ENCODE measurements at places on chromosomes 6 and 20. TPM values are rescaled to one million over a fixed set of nuclear protein-coding genes. Genes with fewer than 3 reads are reported as not detected.

The SAMD10 gene
- 3.8 TPM for total RNA-seq

- peaks cover 20% of the 10 kb centered on the region for H3K4me1 ChIP-seq
- peaks cover 12% of the 10 kb centered on the region for H3K27me3 ChIP-seq
- no peak overlapping the region for H3K27ac ChIP-seq
- peak; percentile 54 for DNase-seq
- H3K4me3 ChIP-seq = peak overlapping the region; percentile 44
Observed at GRCh38 chr6:37784585-37784967, 35.0 kb upstream of the ZFAND3 start.

GRCh38 chr6:15073344-15073789 is 172.5 kb upstream of the JARID2 start:
- peaks cover 4% of the 10 kb centered on the region for H3K4me1 ChIP-seq
- no peak overlapping the region for H3K4me3 ChIP-seq
- no peak for DNase-seq
- no peak overlapping the region for H3K27ac ChIP-seq

The ID1 gene
- total RNA-seq = 120 TPM

- no peaks in the 10 kb centered on the region for H3K36me3 ChIP-seq
- no peaks in the 10 kb centered on the region for H3K4me1 ChIP-seq
- no peaks in the 10 kb centered on the region for H3K27me3 ChIP-seq
- no peak overlapping the region for H3K27ac ChIP-seq
Observed at GRCh38 chr6:150299873-150300485, 68.8 kb upstream of the IYD start.

DNA sequence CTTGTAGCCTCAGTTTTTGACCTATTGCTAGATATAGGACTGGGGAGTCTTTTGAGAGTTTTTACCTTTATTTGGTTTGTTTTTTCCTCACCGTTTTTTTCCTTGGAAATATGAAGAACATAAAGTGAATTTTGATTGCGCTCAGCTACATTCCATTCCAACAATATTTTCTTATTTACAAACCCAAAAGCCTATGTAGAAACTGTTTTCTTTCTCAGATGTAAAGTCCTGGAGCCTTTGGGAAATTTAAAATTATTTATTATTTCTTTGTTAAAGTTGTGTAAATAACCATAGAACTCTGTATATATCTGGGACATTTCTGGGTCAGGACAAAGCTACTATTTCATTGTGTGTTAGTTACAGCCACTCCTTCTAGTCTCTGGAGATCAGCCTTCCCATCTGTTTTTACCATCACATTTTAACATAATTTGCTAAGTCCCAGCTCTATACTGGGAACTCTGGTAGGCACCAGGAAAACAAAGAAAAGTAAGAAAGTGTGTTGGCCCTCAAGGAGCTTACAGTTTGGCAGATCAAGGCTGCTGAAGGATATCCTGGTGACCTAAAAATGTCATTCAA is 68.8 kb downstream of the JAG1 start:
- no peaks in the 10 kb centered on the region for H3K36me3 ChIP-seq
- no peak overlapping the region for H3K4me3 ChIP-seq
- H3K4me1 ChIP-seq = peaks cover 1% of the 10 kb centered on the region
- no peak overlapping the region for H3K27ac ChIP-seq

DNA sequence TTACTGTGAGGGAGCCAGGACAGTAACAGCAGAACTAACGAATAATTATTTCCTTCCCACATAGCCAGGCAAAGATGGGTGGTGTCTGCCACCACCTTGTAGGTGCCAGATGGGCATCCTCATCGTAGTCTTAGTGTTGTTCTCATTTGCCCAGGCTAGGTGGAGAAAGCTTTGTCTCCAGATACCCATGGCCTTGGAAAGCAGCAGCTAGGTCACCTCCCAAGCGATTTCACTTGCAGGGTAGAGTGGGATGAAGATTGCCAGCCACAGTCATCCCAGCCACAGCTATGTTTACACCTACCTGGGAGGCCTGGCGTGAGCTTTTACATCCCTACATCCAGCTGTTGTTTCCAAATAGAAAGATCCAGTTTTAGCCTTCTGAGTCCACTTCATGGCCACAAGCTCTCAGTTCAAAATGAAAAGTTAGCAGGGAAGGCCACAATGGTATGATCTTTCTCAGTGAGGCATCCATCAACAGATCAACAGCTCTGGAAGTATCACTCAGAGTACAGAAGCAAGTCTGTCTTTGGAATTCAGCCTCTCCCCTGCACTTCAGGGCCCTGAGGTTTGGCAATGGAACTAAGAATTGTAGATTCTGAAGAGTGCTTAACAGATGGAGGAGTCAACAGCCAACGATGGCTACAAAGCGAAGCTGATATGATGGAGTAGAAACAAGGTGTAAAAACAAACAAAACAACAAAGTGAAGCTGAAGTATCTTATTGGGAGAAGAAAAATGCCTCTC is 11.0 kb upstream of the SNRPC start:
- no peaks in the 10 kb centered on the region for H3K4me1 ChIP-seq
- no peaks in the 10 kb centered on the region for H3K27me3 ChIP-seq
- H3K36me3 ChIP-seq = no peaks in the 10 kb centered on the region
- H3K4me3 ChIP-seq = no peak overlapping the region

GRCh38 chr6:50128420-50129005 is 78.8 kb upstream of the DEFB112 start:
- H3K27ac ChIP-seq = no peak overlapping the region
- DNase-seq = no peak
- H3K4me1 ChIP-seq = no peaks in the 10 kb centered on the region
- H3K36me3 ChIP-seq = no peaks in the 10 kb centered on the region
- H3K27me3 ChIP-seq = no peaks in the 10 kb centered on the region

DNA sequence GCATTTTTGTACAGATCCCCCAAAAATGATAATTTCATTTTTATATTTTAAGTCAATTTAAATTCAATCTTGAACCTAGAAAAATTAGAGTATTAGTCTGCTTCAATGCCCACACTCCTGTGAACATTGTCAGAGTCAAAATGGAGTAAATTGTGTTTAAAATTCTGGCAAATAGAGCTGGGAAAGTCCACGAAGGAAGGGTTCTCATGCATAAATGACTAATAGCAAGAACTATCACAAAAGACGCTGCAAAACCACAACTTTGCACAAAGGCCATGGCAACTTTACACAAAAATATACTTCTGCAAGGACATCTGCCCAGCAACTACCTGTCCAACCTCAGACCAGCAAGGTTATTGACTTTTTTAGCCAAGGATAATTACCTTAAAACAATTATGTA is 203.2 kb upstream of the SMLR1 start:
- no peak for DNase-seq
- H3K4me1 ChIP-seq = no peaks in the 10 kb centered on the region
- no peak overlapping the region for H3K27ac ChIP-seq
- H3K4me3 ChIP-seq = no peak overlapping the region
- H3K27me3 ChIP-seq = no peaks in the 10 kb centered on the region

DNA sequence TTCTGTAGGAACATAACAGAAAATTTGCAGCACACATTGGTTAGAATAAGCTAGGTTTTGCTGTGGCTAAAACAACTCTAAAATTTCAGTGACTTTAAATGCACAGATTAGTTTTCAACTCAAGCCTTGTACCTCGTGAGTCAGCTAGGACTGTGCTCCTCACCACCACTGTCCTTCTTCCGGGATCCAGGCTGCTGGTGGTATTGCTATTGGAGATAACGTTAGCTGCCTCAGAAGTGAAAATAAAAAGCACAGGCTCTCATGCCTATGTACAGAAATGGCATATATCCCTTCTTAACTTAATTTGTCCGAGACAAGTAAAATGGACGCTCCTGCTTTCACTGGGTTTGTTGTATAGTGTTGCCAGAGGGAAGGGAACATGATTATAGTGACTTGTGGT is 931.1 kb upstream of the EYS start:
- no peak overlapping the region for H3K27ac ChIP-seq
- H3K27me3 ChIP-seq = no peaks in the 10 kb centered on the region
- no peak overlapping the region for H3K4me3 ChIP-seq

- no peak for DNase-seq
- H3K27ac ChIP-seq = no peak overlapping the region
Observed at GRCh38 chr6:139355172-139355571, 19.3 kb downstream of the CITED2 start.

The PLCG1 gene
- 154 TPM for total RNA-seq

The IP6K3 gene
- total RNA-seq = 0.22 TPM

- no peaks in the 10 kb centered on the region for H3K36me3 ChIP-seq
- no peak overlapping the region for H3K4me3 ChIP-seq
- no peaks in the 10 kb centered on the region for H3K27me3 ChIP-seq
- DNase-seq = no peak
Observed at GRCh38 chr20:59731376-59731775, 127.0 kb downstream of the PHACTR3 start.

DNA sequence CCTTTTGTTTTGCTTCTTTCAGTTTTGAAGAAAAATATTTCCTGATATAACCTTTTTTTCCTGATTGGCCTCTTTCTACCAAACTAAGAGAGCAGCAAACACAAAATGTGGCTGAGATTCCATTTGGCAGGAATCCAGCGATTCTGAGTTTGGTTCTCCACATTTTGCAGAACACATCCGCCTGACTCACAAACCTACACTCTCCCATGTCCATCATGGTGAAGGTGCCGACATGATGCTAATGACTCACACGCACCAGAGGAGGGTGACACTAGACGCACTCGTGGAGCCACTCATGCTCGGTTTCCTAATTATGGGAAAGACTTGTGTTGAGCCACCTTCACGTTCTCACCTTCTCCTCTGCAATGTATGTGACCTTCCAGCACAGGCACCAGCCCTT is 45.9 kb upstream of the DUSP22 start:
- no peak overlapping the region for H3K27ac ChIP-seq
- H3K4me1 ChIP-seq = no peaks in the 10 kb centered on the region
- DNase-seq = no peak

- H3K36me3 ChIP-seq = no peaks in the 10 kb centered on the region
- H3K27ac ChIP-seq = no peak overlapping the region
- DNase-seq = no peak
- H3K4me3 ChIP-seq = no peak overlapping the region
- H3K27me3 ChIP-seq = no peaks in the 10 kb centered on the region
Observed at GRCh38 chr20:52601295-52601971, 370.7 kb upstream of the TSHZ2 start.

DNA sequence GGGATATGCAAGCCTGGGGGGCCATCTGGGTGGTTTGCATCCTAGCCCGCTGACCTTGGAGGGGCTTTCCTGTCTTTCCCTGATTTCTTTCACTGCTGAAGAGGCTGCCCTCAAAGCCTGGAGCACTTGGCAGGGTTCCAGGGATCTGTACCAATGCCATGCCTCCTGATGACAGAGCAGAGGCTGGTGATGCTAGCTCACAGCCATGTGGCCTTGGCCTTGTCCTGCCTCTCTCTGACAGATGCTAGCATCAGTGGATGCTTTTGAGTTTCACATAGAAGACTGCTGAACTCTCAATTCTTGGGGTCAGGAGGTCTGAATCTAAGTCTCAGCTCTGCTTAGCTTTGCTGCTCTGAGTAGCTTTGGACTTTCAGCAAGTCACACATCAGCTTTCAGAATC is 21.9 kb upstream of the RREB1 start:
- no peak overlapping the region for H3K4me3 ChIP-seq
- H3K4me1 ChIP-seq = peaks cover 6% of the 10 kb centered on the region
- no peaks in the 10 kb centered on the region for H3K36me3 ChIP-seq

DNA sequence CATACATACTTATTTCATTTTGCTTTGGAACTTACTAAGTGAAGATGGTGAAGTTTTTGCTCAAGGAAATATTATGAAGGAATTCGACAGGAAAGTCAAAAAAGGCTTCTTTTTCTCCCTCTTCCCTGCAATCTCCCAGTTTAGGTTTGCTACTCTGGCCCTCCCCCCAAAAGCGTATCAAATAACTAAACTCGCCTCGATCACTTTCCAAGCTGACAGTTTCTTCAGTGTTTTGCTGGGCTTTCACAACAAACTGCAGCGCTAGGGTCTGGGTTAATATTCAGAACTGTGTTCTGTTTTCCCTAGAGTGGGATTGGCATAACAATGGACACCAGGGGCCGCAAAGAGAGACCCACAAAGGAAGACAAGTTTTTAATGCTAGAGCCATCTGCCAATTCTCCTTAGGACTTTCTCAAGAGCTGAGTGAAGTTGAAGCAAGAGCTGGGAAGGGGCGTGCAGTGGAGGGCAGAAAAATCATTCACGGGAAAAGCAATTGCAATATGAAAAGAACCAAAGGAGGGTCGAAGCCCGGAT is 57.8 kb downstream of the ATP9A start:
- H3K27me3 ChIP-seq = no peaks in the 10 kb centered on the region
- no peaks in the 10 kb centered on the region for H3K36me3 ChIP-seq
- H3K4me3 ChIP-seq = peak overlapping the region; percentile 45
- peaks cover 8% of the 10 kb centered on the region for H3K4me1 ChIP-seq

DNA sequence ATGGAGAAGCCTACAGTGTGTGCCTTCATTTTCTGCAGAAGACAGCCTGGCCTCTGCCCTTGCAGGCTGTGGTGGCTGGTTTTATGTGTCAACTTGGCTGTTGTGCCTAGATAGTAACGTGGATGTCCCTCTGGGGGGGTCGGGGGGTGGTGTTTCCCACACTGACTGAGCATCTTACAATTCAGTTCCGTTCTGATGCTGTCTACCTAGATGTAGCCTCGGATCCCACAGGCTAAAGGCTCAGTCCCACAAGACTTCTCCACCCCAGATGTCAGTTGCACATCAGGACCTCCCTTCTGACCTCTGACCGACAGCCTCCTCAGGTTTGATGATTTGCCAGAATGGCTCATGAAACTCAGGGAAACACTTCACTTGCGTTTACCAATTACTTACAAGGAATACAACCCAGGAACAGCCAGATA is 4.4 kb downstream of the PYGB start:
- no peak for DNase-seq
- no peaks in the 10 kb centered on the region for H3K36me3 ChIP-seq
- no peak overlapping the region for H3K27ac ChIP-seq
- no peak overlapping the region for H3K4me3 ChIP-seq

- H3K27me3 ChIP-seq = no peaks in the 10 kb centered on the region
- H3K4me3 ChIP-seq = no peak overlapping the region
Observed at GRCh38 chr20:1979106-1979778, 14.6 kb downstream of the PDYN start.

The OPN5 gene
- total RNA-seq = not detected

The RSPH4A gene
- 0.52 TPM for total RNA-seq

- peaks cover 9% of the 10 kb centered on the region for H3K36me3 ChIP-seq
- H3K4me3 ChIP-seq = no peak overlapping the region
- DNase-seq = no peak
- peaks cover 12% of the 10 kb centered on the region for H3K4me1 ChIP-seq
Observed at GRCh38 chr20:62147528-62147927, 4.0 kb downstream of the SS18L1 start.

- H3K4me1 ChIP-seq = no peaks in the 10 kb centered on the region
- H3K27ac ChIP-seq = no peak overlapping the region
- H3K36me3 ChIP-seq = no peaks in the 10 kb centered on the region
- H3K4me3 ChIP-seq = no peak overlapping the region
- no peak for DNase-seq
Observed at GRCh38 chr6:9103876-9104521, 668.7 kb upstream of the SLC35B3 start.

DNA sequence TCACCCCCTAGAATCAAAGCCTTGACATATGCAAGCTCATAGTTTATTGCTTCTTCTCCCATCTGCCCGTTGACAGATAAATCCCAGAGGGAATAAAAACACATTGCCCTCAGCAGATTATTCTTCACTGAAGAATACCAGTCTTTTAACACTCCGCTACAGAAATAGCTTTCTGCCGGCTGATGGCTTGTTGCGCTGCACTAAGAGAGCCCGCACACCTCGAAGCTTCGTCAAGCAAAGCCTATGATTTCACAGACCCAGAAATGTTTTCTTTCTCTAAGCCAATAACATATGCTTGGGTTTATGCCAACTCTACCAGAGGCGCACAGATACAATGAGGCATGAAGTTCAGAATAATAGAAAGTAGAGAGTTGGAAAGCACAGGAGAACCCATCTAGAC is 208.9 kb upstream of the FOXQ1 start:
- H3K27ac ChIP-seq = no peak overlapping the region
- no peaks in the 10 kb centered on the region for H3K36me3 ChIP-seq
- H3K4me3 ChIP-seq = no peak overlapping the region
- DNase-seq = no peak

The TREML1 gene
- total RNA-seq = not detected
